Kidney epithelial cell (primary cell): ENCODE measurements at places on chromosomes 5 and 9. TPM values are rescaled to one million over a fixed set of nuclear protein-coding genes. Genes with fewer than 3 reads are reported as not detected.

DNA sequence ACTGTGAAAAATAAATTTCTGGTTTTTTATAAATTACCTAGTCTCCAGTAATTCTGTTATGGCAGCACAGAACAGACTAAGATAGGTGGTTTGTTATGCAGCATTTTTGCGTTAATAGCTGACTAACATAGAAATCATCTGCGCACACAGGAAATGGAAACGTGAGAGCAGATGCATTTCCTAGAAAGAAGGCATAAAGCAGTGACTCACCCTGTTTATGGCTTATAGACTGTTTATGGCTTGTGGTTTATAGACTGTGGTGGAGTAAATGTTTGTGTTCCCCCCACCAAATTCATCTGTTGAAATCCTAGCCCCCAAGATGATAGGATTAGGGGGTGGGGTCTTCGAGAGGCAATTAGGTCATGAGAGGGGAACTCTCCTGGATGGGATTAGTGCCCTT is 18.3 kb upstream of the OSMR start:
- no peak for DNase-seq

DNA sequence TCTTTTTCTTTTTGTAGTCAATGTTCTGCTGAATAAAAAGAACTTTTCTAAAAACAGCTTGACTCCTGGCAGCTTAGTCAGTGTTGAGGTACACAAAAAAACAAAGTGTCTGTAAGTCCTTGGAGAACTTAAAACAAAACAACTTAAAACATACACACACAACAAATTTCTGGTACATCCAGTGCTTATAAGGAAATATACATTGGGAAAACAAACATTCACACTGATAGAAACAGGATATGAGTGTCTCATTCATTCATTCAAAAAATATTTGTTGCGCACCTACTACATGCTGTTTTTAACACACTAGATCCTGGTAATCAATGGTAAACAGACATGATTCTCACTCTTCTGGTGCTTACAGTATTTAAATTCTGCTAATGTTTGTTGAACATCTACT is 27.4 kb upstream of the MEGF9 start:
- no peak for DNase-seq

Gene SHISAL2B
- total RNA-seq, result not detected in 2 replicates

GRCh38 chr9:70551801-70552200 is 137.3 kb upstream of the KLF9 start:
- DNase-seq, result no peak

Gene FCN2
- not detected in 2 replicates for total RNA-seq
